ENCODE measurements at places on chromosomes 7 and 10. TPM values are rescaled to one million over a fixed set of nuclear protein-coding genes. Genes with fewer than 3 reads are reported as not detected.

The AGAP5 gene
- total RNA-seq, result 7.4 TPM

The HMX3 gene
- not detected for total RNA-seq

The IDI2 gene
- not detected for total RNA-seq

The CDHR3 gene
- 35.7 TPM for total RNA-seq

The IFRD1 gene
- 82.6 TPM for total RNA-seq

The SYCE1 gene
- 2.1 TPM for total RNA-seq

The PRTFDC1 gene
- total RNA-seq, result 2.7 TPM

The ARHGEF5 gene
- 9.4 TPM for total RNA-seq

The GPR85 gene
- 1.1 TPM for total RNA-seq

The C10orf143 gene
- 3.7 TPM for total RNA-seq

The OPN4 gene
- total RNA-seq, result not detected

The BMPR1A gene
- 43.5 TPM for total RNA-seq

The TMEM176B gene
- 57.8 TPM for total RNA-seq

The ACTL6B gene
- not detected for total RNA-seq

The WEE2 gene
- total RNA-seq, result not detected

The MOGAT3 gene
- not detected for total RNA-seq

The GOLGA7B gene
- total RNA-seq, result 0.32 TPM

The C1QL3 gene
- not detected for total RNA-seq

The STAG3 gene
- total RNA-seq, result 0.45 TPM

The KAZALD1 gene
- total RNA-seq, result 1.9 TPM

The TMEM140 gene
- 55.5 TPM for total RNA-seq

The PHYHIPL gene
- total RNA-seq, result not detected

The LRRD1 gene
- total RNA-seq, result not detected

The LRRC61 gene
- total RNA-seq, result 3.9 TPM

The SEC24C gene
- total RNA-seq, result 65.5 TPM

The SCIN gene
- total RNA-seq, result 3.9 TPM

The BMPER gene
- 4.6 TPM for total RNA-seq

The C10orf53 gene
- total RNA-seq, result not detected

The TMEM236 gene
- 3.0 TPM for total RNA-seq

The KIFBP gene
- total RNA-seq, result 34.7 TPM

The KIF11 gene
- total RNA-seq, result 0.29 TPM

The WBP1L gene
- total RNA-seq, result 98.0 TPM

The LIPJ gene
- not detected for total RNA-seq

The STRA8 gene
- total RNA-seq, result not detected

The CALML5 gene
- not detected for total RNA-seq

The TMEM168 gene
- total RNA-seq, result 26.8 TPM

The CALU gene
- total RNA-seq, result 169 TPM

The CYP3A4 gene
- total RNA-seq, result 0.26 TPM
